ENCODE measurements at places on chromosomes 4 and X. TPM values are rescaled to one million over a fixed set of nuclear protein-coding genes. Genes with fewer than 3 reads are reported as not detected.

TRIM75 gene
- not detected for total RNA-seq

GRCh38 chr4:10260777-10261176 lies 144.2 kb upstream of the WDR1 start:
- no peak overlapping the region for H3K4me3 ChIP-seq
- H3K27ac ChIP-seq: no peak overlapping the region
- no peak for DNase-seq
- H3K4me1 ChIP-seq: no peaks in the 10 kb centered on the region

TLR2 gene
- 5.3 TPM for total RNA-seq

GRCh38 chr4:100076753-100077152 lies 113.5 kb downstream of the DDIT4L start:
- H3K4me1 ChIP-seq: no peaks in the 10 kb centered on the region
- no peaks in the 10 kb centered on the region for H3K36me3 ChIP-seq
- no peak overlapping the region for H3K4me3 ChIP-seq
- no peak overlapping the region for H3K27ac ChIP-seq
- H3K27me3 ChIP-seq: no peaks in the 10 kb centered on the region

DNA sequence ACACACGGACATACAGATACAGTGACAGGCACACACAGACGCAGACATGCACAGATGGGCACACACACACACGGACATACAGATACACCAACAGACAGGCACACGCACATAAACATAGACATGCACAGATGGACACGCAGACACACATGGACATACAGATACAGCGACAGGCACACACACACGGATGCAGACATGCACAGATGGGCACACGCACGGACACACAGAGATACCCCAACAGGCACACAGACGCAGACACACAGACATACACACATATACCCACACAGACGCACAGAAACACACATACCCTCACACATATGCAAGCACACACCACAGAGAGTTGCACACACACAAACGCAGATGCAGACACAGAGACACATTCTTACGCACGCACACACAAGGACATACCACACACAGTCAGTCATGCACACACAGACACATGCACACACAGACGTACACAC lies 24.4 kb upstream of the SLC25A6 start:
- peaks cover 88% of the 10 kb centered on the region for H3K36me3 ChIP-seq
- H3K4me1 ChIP-seq: no peaks in the 10 kb centered on the region
- no peak overlapping the region for H3K4me3 ChIP-seq
- no peak for DNase-seq
- no peak overlapping the region for H3K27ac ChIP-seq
- H3K27me3 ChIP-seq: no peaks in the 10 kb centered on the region

LRCH2 gene
- total RNA-seq: 0.47 TPM

CXCL8 gene
- 0.76 TPM for total RNA-seq

DSPP gene
- 0.09 TPM for total RNA-seq

LDB2 gene
- total RNA-seq: 3.0 TPM

DNA sequence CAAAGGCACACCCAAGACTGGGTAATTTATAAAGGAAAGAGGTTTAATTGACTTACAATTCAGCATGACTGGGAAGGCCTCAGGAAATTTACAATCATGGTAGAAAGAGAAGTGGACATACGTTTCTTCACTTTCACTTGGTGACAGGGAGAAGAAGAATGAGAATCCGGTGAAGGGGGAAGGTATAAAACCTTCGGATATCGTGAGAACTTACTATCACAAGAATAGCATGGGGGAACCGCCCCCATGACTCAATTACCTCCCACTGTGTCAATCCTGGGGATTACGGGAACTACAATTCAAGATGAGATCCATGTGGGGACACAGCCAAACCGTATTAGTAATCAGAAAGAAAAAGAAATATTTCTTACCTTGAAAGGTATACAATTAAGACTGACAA lies 782.9 kb upstream of the HS3ST1 start:
- H3K36me3 ChIP-seq: no peaks in the 10 kb centered on the region
- no peaks in the 10 kb centered on the region for H3K4me1 ChIP-seq
- no peak for DNase-seq
- H3K4me3 ChIP-seq: no peak overlapping the region

GRCh38 chrX:20352935-20353336 lies 86.2 kb upstream of the RPS6KA3 start:
- H3K4me1 ChIP-seq: no peaks in the 10 kb centered on the region
- DNase-seq: no peak
- H3K36me3 ChIP-seq: no peaks in the 10 kb centered on the region
- no peak overlapping the region for H3K27ac ChIP-seq
- no peak overlapping the region for H3K4me3 ChIP-seq

P2RY10 gene
- 0.38 TPM for total RNA-seq

- H3K36me3 ChIP-seq: no peaks in the 10 kb centered on the region
- no peaks in the 10 kb centered on the region for H3K4me1 ChIP-seq
- DNase-seq: no peak
- no peaks in the 10 kb centered on the region for H3K27me3 ChIP-seq
Observed at GRCh38 chr4:72919937-72920336, 149.6 kb downstream of the COX18 start.

DNA sequence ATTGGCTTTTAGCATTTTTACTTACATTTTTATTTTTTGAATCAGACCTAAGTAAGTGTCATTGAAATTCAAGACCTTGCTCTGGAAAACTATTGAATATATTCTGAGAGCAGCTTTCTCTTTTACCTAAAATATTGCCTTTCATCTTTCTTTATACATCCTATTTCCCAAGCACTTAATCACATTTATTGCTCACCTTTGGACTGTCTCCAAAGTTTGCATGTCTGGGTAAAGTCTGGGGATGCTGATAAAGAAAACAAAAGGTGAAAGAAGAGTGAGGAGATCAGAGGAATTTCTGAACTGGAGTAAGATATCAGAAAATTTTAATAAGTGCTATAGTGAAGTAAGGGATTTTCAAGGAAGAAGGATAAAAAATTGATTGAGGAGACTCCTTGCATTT lies 308.5 kb upstream of the AADAT start:
- DNase-seq: no peak
- H3K4me3 ChIP-seq: no peak overlapping the region
- H3K36me3 ChIP-seq: no peaks in the 10 kb centered on the region
- no peaks in the 10 kb centered on the region for H3K4me1 ChIP-seq
- H3K27ac ChIP-seq: no peak overlapping the region

GRCh38 chr4:33628296-33628695 lies 2616.0 kb downstream of the ARAP2 start:
- no peak for DNase-seq
- H3K4me3 ChIP-seq: no peak overlapping the region
- no peaks in the 10 kb centered on the region for H3K36me3 ChIP-seq
- no peak overlapping the region for H3K27ac ChIP-seq
- H3K27me3 ChIP-seq: no peaks in the 10 kb centered on the region
- H3K4me1 ChIP-seq: no peaks in the 10 kb centered on the region

IL2 gene
- not detected for total RNA-seq

- no peaks in the 10 kb centered on the region for H3K4me1 ChIP-seq
- no peak overlapping the region for H3K4me3 ChIP-seq
- H3K27ac ChIP-seq: no peak overlapping the region
- no peaks in the 10 kb centered on the region for H3K36me3 ChIP-seq
- H3K27me3 ChIP-seq: no peaks in the 10 kb centered on the region
Observed at GRCh38 chr4:132332932-132333723, 816.0 kb upstream of the PCDH10 start.

- H3K27me3 ChIP-seq: no peaks in the 10 kb centered on the region
- no peaks in the 10 kb centered on the region for H3K36me3 ChIP-seq
- H3K4me3 ChIP-seq: no peak overlapping the region
- H3K27ac ChIP-seq: no peak overlapping the region
- no peak for DNase-seq
Observed at GRCh38 chrX:48474127-48474526, 1.9 kb upstream of the FTSJ1 start.

SSR4 gene
- 162 TPM for total RNA-seq

DNA sequence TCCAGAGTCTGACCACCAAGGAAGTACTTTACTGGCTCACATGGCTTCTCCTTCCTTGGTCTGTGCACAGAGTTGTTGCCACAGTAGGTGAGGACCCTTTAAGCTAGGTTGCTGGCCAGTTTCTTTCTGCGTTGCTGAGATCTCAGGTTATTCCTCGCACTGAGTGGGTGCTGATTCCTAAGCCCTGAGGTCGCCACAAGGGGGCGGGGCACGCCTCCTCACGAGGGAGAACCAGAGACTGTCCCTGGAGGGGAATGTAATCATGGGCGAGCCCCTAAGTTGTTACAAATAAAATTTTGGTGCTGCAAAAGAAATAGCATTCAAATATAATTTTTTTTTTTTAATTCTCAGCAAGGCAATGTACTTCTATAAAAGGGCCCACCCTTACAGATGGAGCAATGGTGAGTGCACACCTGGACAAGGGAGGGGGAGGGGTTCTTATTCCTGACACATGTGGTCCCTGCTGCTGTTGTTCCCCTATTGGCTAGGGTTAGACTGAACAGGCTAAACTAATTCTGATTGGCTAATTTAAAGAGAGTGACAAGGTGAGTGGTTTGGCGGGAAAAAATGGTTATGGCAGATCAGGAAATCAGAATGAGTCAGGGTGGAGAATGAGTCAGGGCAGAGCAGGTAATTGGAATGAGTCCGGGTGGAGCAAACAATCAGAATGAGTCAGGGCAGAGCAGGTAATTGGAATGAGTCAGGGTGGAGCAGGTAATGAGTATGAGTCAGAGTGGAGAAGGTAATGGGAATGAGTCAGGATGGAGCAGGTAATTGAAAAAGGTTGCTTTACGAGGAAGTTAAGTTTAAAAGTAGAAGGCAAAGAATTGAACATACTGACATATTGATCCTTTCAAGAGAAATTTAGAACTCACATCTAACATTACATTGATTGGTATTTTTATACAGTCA lies 107.5 kb downstream of the VSIG4 start:
- no peak overlapping the region for H3K4me3 ChIP-seq
- H3K4me1 ChIP-seq: no peaks in the 10 kb centered on the region
- peak overlapping the region; percentile 46 for H3K27ac ChIP-seq
- no peaks in the 10 kb centered on the region for H3K27me3 ChIP-seq
- no peak for DNase-seq

- H3K27me3 ChIP-seq: no peaks in the 10 kb centered on the region
- DNase-seq: no peak
- no peak overlapping the region for H3K4me3 ChIP-seq
- H3K36me3 ChIP-seq: no peaks in the 10 kb centered on the region
- H3K4me1 ChIP-seq: no peaks in the 10 kb centered on the region
Observed at GRCh38 chr4:42350611-42351182, 46.6 kb upstream of the SHISA3 start.

- no peaks in the 10 kb centered on the region for H3K27me3 ChIP-seq
- H3K27ac ChIP-seq: no peak overlapping the region
- no peaks in the 10 kb centered on the region for H3K36me3 ChIP-seq
- no peak for DNase-seq
Observed at GRCh38 chr4:155900381-155900780, 3.1 kb upstream of the TDO2 start.

- no peaks in the 10 kb centered on the region for H3K36me3 ChIP-seq
- H3K4me1 ChIP-seq: no peaks in the 10 kb centered on the region
- no peak overlapping the region for H3K4me3 ChIP-seq
- no peak for DNase-seq
- H3K27ac ChIP-seq: no peak overlapping the region
- H3K27me3 ChIP-seq: no peaks in the 10 kb centered on the region
Observed at GRCh38 chr4:8905226-8905772, 33.7 kb upstream of the HMX1 start.

- no peaks in the 10 kb centered on the region for H3K4me1 ChIP-seq
- no peaks in the 10 kb centered on the region for H3K27me3 ChIP-seq
- no peaks in the 10 kb centered on the region for H3K36me3 ChIP-seq
Observed at GRCh38 chr4:142557239-142557801, 288.8 kb downstream of the INPP4B start.

RENBP gene
- total RNA-seq: 7.6 TPM

GAGE12F gene
- not detected for total RNA-seq

DNA sequence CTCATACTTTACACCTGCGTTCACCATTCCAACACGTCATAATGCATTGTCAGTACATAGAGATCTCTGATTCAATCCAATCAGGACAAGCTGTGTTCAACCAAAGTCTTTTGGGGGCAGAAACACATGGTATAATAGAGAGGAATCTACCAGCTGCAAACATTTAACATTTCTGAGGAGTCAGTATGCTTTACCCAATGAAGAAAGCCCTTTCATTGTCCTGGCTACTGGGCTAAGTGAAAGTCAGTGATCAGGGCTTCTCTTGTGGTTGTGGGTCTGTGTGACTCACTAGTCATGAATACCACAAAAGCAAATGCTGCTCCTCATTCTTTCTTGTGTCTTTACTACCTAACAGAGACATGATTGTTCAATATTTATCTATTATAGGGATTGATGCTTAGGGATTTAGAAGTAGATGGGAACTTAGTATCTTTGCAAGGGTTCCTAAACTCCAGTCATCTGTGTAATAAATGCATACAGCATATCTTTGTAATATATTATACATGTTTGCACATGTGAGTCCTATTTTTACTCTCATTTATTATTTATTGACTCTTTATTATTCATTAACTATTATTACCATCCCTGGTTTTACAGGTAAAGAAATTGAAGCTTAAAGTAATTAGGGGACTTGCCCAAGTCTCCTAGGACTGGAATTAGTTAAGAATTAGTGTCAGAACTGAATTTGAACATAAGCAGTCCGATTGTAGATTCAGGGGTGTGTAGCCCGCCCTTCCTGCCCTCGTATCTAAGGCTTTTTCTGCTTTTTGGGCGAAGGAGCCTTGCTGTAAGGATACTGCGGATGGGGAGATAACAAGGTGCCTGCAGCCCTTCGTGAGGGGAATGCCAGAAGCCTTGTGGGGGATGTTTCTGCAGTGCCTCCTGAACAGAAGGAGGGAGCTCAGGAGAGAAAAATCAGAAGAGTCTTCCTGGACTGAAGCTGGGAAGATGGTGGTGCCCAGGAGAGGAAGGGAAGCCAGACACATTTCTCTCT lies 353.1 kb upstream of the BOD1L1 start:
- H3K4me3 ChIP-seq: no peak overlapping the region
- no peaks in the 10 kb centered on the region for H3K36me3 ChIP-seq
- no peaks in the 10 kb centered on the region for H3K27me3 ChIP-seq
- DNase-seq: no peak

DNA sequence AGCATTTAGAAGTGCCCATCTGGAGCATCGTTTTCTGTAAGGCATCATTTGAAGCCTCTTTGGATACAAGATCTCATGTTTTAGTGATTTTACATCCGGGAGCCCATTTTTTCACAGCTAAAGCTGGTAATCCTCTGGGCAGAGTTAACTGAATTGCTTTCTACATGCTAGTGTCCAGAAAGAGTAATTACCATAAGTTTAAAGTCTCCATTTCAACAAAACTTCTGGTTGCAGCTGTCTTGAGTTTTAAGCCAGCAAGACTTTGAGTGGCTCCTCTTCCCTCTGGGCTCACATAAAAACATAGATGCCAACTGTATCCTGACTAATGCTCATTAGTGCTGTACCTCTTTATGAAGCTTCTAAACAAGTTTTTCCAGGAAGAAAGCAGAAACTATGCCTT lies 65.4 kb downstream of the GPRIN3 start:
- H3K27ac ChIP-seq: no peak overlapping the region
- H3K4me1 ChIP-seq: no peaks in the 10 kb centered on the region
- no peaks in the 10 kb centered on the region for H3K27me3 ChIP-seq
- DNase-seq: no peak

DNA sequence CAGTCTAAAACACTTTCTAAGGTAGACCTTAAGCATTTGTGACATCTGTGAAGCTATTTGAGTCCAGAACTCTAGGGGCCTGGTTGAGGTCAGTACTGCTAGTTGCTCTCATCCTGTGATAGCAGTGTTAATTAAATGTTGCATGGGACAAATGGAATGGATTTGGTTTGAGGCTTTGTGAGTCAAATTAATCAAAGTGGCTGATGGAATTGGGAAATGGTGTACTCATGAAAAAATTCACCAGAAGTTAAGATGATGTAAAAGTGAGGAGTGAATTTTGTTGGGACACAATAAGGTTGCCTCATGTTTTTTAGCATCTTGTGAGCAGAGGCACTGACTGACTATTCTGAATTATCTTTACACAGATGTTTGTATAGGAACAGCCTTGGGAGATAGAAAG lies 99.2 kb upstream of the ARSJ start:
- H3K27me3 ChIP-seq: no peaks in the 10 kb centered on the region
- no peaks in the 10 kb centered on the region for H3K36me3 ChIP-seq
- no peak overlapping the region for H3K27ac ChIP-seq
- H3K4me1 ChIP-seq: peaks cover 12% of the 10 kb centered on the region
- no peak for DNase-seq

Measured in esophagus squamous epithelium (tissue), 5 donors.